ENCODE measurements at places on chromosomes 11 and 22. TPM values are rescaled to one million over a fixed set of nuclear protein-coding genes. Genes with fewer than 3 reads are reported as not detected.

GRCh38 chr11:75547617-75548058, 14.4 kb upstream of the SERPINH1 start:
- no peaks in the 10 kb centered on the region for H3K36me3 ChIP-seq
- peak; percentile 56 for DNase-seq
- peaks cover 6% of the 10 kb centered on the region for H3K4me1 ChIP-seq
- no peak overlapping the region for H3K4me3 ChIP-seq
- H3K27me3 ChIP-seq, result peaks cover 20% of the 10 kb centered on the region
- H3K27ac ChIP-seq, result peak overlapping the region; percentile 48

Gene MFNG
- total RNA-seq, result 211 TPM

Gene RNH1
- total RNA-seq, result 93.2 TPM

DNA sequence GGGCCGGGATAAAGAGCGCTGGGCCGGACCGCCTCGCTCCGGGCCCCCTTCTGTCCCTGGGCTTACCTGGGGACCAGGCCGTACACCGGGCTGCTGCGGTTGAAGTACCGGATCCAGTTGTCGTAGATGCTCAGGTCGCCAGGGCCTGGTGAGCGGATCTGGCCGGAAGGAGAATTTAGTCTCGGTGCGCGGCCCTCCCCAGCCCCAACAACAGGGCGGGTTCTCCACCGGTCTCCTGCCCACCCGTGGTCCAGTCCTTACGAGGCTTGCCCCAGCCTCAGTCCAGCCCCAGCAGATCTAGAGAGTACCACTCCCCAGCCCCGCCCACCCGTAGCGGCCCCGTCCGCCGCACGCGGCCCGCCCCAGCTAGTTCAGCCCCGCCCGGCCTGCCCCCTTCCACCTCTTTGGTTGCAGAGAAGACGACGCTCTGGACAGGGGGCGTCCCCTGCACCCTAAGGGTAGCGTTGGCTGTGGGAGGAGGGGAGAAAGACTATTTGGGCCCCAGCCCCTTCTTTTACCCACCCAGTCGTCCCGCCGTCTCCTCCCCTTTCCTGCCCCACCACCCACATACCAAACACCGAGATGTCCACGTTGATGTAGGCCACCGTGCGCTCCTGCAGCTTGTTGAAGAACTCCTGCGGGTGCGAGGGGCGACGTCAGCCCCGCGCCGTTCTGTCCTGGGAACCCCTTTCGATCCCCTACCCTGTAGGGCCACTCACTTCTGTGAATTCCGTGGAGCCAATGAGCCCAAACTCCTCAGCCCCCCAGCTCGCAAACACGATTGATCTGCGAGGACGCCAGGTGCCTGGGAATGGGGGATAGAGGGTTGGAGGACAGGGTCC, 6.8 kb downstream of the SAC3D1 start:
- no peaks in the 10 kb centered on the region for H3K36me3 ChIP-seq
- peak; percentile 51 for DNase-seq
- peak overlapping the region; percentile 85 for H3K27ac ChIP-seq
- H3K4me3 ChIP-seq, result peak overlapping the region; percentile 73
- peaks cover 24% of the 10 kb centered on the region for H3K4me1 ChIP-seq
- no peaks in the 10 kb centered on the region for H3K27me3 ChIP-seq

Gene C11orf97
- total RNA-seq, result not detected

DNA sequence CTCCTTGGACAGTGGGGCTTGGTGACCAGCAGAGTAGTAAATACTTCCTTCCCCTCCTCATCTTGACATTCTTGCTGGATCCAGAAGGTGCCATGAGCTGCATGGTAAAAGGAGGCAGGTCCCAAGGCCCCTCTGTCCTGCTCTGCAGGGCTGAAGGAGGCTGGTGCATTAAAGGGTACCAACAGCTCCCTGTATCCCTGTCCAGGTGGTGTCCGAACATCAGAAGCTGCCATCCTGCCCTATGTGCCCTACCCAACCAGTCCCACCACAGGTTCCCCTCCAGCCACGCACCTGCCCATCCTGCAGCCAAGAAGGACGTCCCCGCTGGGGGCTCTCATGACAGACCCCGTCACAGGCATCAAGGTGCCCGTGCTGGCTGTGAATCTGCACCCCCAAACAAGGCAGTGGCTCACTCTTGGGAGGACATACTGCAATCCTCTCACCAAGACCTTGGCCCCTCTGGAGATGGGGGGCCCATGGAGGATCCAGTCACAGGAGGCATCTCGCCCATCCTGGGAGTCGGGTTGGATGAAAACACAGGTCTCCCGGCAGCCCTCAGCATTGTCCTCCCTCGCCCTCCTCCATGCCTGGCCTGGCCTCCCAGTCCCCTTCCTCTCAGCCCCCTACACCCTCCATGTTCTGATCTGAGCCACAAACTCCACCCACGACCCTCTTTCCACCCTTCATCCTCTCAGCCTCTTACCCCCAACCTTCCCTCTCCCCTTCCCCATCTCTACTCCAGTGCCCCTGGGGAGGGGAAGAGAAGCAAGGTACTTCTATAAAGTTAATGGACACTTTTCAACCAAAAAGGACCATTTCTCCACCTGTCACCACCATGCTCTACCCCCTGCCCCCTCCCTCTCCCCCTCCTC, 55.1 kb downstream of the BTG4 start:
- no peak overlapping the region for H3K4me3 ChIP-seq
- no peak for DNase-seq
- no peak overlapping the region for H3K27ac ChIP-seq
- peaks cover 13% of the 10 kb centered on the region for H3K27me3 ChIP-seq
- H3K4me1 ChIP-seq, result peaks cover 8% of the 10 kb centered on the region
- no peaks in the 10 kb centered on the region for H3K36me3 ChIP-seq
